ENCODE measurements at places on chromosomes 3 and 15. TPM values are rescaled to one million over a fixed set of nuclear protein-coding genes. Genes with fewer than 3 reads are reported as not detected.

GRCh38 chr3:177676947-177677587, 479.8 kb upstream of the TBL1XR1 start:
- no peak for DNase-seq

A4GNT gene
- not detected for total RNA-seq

LRTM1 gene
- not detected for total RNA-seq

GRCh38 chr3:54917174-54917573, 10.7 kb downstream of the LRTM1 start:
- DNase-seq: no peak

WDR49 gene
- total RNA-seq: 1.7 TPM

Measured in aorta (tissue), 5 donors.